Esophagus squamous epithelium (tissue), 5 donors: ENCODE measurements at places on chromosomes 6 and 20.

DNA sequence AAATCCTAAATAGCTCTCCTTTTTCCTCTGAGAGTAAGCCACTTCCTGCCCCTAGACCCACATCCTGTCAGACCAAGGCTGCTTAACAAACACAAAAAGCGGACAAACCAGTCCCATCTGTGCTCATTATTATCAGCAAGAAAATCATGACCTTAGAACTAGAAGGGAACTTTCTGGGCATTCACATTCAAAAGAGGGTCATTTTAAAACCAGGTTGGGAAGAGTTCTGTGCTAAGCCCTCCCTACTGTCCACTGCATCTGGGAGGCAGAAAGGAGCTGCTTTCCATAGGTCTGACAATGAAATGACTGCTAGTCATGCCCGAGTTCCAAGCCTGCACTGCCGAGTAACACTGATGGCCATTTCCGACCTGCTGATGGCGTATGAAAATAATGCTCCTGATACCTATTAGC, 15.4 kb downstream of the EZR start:
- DNase-seq, result no peak

DNA sequence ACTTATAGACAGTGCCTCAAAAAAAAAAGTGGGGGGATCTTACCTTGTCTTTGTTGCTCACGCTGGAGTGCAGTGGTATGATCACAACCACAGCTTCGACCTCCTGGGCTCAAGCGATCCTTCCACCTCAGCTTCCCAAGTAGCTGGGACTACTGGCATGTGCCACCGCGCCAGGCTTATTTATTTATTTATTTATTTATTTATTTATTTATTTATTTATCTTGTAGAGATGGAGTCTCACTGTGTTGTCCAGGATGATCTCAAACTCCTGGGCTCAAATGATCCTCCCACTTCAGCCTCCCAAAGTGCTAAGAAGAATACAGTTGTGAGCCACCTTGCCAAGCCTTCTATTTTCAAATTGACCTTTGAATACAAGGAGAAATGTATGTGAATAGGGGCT, 553.0 kb upstream of the BTBD3 start:
- DNase-seq, result no peak

DNA sequence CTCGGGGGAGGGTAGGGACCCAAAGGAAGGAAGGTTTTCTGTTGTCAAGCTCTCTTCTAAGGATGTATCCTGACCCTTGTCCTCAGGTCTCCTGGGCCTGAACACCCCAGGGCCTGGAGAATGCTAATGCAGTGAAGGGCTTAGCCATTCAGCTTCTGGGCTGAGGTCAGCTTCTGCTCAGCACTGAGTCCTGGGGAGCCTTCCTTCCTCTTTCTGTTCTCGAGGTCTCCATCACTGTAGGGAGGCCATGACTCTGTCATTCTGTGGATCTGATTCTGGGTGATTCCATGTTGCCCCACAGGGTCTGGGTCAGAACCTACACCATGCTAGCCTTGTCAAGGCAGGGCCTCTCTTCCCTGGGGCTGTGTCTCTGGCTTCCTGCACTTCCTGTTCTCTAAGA, 712.7 kb downstream of the DHX35 start:
- no peak for DNase-seq

GRCh38 chr20:53804920-53805894, 211.6 kb upstream of the ZNF217 start:
- DNase-seq, result no peak

DNA sequence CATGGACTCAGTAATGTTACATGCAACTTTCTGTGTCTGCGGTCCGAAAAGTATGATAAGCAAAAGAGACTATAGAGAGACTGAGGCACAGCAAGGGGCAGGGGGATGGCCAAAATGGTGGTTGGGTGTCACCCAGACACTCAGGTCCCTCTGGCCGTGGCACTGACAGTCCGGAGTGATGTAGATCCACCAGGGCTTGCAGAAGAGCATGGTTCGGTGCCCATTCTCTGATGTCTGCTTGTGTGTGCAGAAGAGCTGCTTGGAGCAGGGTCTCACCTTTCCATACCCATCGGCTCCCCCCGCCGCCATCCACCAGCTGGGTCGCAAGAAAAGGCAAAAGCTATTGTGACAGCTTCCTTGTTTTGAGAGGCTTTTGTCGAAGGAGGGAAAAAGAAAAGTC, 6.6 kb upstream of the APCDD1L start:
- DNase-seq, result no peak

GRCh38 chr6:46947497-46947896, 25.8 kb upstream of the ADGRF5 start:
- DNase-seq, result no peak

- DNase-seq, result no peak
Measured at GRCh38 chr20:61100489-61100888, 151.6 kb upstream of the CDH4 start.

DNA sequence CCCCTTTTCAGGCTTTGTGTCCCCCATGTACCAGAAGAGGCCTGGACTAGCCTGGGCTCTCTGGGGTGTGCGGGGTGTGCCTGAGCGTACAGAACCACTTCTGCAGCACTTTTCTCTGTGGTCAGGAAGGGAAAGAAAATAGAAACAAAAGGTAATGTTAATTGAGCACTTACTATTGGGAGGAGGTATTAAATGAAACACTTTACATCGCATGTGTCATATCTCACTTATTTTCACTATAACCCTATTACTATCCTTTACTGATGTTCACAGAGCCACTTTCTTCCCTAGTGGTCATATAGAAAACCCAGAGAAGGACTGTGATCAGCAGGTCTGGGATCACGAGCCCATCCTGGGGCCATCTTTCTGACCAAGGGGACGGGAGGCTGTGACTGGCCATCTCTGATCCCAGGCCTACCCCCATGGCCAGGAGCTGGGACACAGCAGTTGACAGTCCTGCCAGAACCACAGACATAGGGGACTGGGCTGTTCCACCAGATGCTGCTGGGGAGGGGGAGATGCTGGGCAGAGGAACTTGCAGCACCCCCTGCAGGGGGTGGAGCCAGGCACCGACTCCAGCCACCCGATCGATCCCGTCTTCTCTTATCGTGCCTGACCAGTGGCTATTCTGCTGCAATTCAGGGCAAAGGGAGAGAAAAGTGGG, 107.6 kb downstream of the VEGFA start:
- DNase-seq, result no peak

DNA sequence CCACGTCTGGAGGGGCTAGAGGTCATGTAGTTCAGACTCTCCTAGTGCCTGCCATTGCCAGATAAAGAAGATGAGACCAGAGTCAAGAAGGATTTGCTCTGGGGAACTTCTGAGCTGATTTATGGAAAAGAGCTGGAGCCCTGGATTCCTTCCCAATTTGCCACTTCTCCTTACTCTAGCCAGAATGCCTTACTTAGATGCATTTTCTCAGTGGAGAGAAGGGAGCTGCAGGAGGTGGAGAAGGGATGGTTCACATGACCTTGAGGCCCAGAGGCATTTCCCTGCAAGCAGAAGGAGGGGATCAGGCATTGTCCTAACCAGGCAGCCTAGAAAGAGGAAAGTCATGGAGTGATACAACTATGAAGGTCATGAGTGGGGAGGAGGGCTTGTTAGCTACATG, 122.2 kb downstream of the UNC5CL start:
- no peak for DNase-seq

DNA sequence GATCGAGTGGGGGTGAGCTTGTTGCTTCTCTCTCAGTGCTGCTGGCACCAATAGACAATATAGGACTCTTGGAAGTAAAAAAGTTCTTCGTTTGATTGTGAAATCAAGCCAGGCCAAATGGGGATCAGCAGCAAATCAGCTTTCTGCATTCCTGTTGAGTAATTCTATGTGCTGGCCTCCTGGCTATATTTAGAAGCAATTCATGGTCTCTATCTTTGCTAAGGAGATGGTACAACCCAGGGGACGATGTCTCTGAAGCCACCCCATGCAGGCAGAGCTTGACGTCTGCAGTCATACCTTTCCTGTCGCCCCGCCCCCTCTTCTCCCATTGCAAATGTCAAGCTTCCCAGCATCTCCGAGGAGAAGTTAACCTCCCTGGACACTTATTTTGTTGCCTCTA, 199.1 kb downstream of the SCP2D1 start:
- DNase-seq, result no peak

DNA sequence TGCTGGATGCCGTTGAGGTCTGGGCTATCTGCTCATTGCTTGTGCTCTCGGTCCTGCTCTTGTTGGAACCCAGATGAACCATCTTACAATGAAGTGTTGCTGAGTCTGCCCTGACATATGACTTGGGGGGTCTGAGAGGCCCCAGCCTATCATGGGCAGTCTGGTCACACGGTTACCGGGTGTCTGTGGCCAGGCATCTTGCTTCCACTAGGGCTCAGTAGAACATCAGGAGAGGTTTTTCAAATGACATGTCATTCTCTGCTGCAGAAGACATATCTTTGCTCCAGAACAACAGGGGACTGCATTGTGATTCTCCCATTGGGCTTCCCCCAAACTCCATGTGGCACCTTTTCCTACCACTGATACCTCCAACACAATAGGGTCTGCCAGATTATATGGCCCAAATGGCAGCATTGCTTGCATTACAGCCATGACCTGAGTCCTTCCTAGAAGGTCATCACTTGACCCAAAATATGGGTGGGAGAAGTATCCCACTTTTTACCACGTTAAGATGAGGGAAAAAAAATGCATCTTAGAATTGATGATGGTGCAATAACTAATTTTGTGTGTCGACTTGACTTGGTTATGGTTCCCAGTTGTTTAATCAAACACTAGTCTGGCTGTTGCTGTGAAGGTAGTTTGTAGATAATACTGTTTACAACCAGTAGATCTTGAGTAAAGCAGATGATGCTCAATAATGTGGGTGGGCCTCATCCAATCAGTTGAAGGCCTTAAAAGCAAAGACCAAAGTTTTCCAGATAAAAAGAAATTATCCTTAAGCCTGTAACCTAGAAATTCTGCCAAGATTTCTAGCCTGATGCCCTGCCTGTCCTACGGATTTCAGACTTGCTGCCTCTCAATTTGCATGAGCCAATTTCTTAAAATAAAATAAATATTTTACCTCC, 241.0 kb downstream of the QKI start:
- DNase-seq, result no peak

DNA sequence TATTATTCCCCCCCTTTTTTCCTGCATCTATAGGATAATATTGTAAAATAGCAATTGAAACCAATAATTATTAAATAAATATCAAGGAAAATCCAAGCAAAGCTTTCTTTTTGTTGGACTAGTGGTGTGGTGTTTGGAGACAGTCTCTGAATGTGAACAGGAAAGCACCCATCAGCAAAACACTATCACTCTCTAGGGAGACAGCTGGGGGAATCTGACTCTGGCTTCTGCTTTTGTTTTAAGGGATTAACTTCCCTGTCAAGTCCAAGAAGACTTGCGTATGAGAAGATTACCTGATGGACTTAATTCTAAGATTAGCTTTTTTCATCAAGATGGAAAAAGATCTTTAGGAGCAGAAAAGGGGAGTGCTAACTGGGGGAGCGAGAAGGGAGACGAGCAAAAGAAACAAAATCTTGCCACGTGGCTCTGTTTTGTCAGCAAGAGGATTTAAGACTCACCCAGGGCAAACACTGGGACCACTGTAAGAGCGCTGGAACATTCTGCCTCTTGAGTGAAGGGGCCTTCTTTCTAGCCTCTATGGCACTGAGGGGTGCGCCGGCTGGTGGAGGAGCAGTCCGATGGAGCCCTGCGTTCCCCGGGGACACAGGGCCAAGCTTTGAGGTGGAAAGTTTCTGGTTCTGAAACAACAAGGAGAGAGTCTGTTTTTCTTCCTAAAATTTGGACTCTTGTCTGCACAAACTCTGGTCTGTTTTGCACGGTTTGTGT, 570 bp downstream of the TULP4 start:
- no peak for DNase-seq

- no peak for DNase-seq
Measured at GRCh38 chr6:111047244-111047643, 40.1 kb upstream of the SLC16A10 start.

GRCh38 chr6:36323062-36323461, 13.6 kb downstream of the BNIP5 start:
- DNase-seq, result no peak
